MM.1S (cell line): ENCODE measurements at places on chromosomes 12 and 14.

DNA sequence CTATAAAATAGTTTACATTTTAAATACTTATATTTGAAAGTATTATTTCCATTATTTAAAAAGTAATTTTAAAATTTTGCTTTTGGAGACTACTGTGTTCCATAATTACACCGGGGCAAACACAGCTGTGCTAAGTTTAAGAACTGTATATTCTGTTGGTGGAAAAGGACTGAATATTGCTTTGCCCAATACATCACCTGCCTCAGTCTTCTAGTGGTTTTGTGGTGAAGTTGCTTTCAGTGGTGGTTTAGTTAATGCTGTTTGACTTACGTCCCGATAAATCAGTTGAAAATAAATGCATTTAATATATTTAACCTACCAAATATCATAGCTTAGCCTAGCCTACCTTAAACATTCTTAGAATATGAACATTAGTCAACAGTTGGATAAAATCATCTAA, 23.4 kb downstream of the FBXO34 start:
- no peak for DNase-seq

DNA sequence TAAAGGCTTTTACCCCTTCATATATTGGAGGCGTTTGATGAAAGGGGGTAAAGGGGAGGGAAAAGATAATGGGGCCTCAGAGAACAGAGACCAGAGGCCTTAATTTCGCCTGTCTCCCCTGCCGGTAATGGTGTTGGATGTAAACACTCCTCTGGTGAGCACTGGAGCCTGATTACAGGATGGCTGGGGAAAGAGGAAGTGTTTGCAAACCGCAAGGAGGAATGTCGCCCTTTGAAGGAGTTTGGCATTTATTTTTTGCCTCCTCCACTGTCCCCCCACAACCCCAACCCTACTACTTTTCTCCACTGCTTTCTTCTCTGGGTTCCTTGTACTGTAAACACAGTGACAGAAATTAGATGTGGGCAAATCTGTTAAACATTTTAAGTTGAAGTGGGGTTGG, 211.9 kb upstream of the TBX3 start:
- DNase-seq = no peak

DNA sequence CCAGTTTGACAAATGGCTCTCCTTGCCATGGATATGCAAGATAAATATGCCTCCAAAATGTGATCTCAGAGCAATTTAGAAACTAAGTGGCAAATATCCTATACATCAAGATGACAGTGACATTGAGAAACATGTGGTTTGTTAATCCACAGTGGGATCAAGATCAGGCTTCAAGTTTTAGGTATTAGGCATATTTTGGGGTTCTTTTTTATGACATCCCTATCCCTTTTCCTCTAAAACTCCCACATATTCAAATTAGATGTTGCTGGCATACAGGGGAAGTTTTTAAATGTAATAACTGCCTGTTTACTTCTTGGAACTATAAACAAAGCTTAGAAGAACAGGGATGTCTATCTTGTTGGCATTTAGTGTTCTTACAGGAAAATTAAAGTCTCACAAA, 179.4 kb downstream of the CRADD start:
- DNase-seq = no peak

DNA sequence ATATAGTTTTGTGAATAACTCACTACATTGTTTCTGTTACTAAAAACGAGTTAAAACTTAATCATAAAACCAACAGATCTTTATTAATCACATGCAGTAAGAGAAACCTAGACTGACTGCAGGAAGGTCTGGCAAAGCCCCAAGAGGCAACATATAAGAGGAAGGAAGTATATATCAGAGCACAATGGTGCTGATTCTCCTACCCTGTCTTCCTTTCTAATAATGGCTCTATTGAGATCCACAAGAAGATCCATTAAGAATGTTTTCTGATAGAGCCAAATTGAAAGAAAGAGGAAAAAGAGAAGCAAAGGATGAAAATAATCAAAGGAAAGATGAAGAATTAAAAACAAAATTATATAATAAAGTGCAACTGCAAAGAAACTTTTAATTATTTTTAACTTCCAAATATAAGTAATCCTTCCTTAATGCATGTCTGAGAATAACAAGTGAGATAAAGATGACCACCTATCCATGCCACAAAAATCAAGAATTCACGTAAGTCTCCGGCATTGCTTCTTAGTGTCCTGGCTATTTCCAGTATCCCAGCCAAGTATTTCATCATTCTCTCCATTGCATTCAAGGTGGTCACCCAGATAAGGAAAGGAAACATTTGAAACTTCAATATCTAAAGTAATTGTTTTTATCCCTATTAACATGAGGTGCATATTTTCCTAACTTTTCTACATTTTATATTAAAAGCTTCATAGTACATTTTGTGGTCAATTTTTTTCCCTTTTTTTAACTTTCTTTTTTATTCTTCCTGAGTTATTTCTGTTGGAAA, 62.2 kb downstream of the SOX5 start:
- DNase-seq = no peak

DNA sequence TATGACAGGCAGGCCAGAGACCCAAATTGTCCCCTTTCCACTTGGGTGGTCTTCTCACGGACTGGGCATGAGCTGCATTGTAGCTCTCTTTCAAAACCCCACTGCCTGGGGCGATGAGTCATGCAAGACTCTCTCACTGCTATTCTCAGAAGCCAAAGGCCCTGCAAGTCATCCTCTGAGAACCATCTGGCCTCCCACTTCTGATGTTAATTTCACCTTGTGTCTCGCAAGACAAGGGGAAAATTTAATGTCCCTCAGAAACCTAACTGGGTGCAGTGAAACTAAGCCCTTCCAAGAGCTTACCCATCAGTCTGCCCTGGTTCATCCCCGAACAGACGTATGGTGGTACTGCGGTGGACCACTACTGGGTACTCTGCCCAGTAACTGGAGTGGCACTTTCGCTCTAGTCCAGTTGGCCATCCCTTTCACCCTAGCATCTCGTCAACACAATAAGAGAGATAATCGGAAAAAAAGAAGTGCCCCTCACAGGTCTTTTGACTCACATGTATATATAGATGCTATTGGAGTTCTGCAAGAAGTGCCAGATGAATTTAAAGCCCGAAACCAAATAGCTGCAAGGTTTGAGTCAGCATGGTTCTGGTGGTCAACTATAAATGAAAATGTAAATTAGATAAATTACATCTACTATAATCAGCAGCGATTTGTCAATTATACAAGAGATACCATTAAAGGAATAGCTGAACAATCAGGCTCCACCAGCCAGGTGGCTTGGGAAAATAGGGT, 31.3 kb upstream of the LALBA start:
- no peak for DNase-seq

DNA sequence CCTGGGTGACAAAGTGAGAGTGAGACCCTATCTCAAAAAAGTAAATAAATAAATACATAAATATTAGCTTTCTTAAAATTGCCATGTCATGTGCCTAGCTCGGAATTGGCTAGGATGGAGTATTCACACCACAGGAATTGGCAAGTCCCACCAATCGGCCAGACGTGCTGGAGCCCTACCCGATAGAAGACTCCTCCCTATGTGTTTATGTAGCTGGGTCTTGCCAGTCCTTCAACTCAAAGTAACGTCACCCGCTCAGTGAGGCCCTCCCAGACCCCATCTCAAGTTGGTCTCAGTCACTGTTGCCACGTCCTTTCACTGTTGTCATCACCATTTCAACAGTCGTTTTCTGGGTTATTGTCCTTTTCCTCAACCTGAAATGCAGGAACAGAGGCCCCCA, 20.2 kb downstream of the VRTN start:
- no peak for DNase-seq

- no peak for DNase-seq
These were observed 5.3 kb downstream of the NGB start for GRCh38 chr14:77265561-77266335.

- DNase-seq = no peak
These were observed 69.1 kb upstream of the SSTR1 start for GRCh38 chr14:38138473-38139138.

GRCh38 chr14:99029916-99030305, 242.1 kb downstream of the BCL11B start:
- no peak for DNase-seq

DNA sequence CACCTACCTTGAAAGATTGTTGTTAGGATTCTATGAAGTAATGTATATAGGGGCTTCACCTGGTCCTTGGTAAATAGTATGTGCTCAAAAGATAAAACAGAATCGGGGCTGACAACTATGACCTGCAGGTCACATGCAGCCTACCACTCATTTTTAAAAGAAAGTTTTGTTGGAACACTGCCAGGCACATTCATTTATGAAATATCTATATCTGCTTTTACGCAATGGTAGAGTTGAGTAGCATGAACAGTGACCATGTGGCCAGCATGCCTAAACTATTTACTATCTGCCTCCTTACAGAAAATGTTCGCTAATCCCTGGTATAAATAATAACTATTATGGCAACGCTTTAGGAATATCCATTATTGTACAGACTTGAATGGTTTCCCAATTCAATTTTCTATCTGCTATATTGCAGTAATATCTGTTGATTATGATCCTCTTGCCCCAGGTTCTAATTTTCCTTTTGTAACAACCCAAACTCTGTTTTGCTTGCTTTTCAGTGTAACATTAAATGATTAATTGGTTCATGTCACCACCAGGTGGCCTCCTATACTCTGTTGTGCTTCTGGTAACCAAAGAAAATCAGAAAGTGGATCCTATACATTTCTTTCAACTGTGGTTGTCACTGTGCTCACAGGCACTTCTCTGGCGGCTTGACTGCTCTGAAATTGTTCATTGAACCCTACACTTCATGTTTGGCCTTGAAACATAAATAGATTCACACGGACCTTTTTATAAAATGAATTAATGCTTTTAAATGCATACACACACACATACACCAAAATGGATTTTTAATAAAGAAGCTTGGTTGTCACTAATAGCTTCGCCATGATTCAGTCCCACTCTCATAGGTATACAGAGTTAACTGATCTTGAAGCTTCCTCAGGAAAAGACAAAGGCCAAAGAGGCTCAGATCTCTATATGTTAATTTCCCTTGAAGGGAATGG, 227.7 kb upstream of the NPAS3 start:
- DNase-seq = peak; percentile 33

- no peak for DNase-seq
These were observed 54.2 kb downstream of the ELK3 start for GRCh38 chr12:96248136-96248931.

DNA sequence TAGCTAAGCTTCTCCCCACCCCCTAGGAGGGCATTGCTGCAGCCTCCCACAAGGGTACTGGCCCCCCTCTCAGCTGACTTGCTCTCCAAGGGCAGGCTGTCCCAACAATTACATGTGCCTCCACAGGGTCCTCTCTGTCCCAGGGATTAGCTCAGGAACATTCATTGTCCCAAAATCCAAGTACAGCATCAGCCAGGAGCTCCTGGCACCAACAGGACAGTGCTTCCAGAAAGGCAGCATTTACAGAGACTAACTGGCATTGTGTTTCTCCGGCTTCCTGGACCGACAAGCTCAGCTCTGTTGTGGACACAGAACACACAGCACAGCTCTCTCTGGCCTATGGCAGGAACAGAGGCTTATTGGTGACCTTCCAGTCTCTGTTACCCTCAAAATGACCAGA, 21.7 kb downstream of the ABCD4 start:
- no peak for DNase-seq

DNA sequence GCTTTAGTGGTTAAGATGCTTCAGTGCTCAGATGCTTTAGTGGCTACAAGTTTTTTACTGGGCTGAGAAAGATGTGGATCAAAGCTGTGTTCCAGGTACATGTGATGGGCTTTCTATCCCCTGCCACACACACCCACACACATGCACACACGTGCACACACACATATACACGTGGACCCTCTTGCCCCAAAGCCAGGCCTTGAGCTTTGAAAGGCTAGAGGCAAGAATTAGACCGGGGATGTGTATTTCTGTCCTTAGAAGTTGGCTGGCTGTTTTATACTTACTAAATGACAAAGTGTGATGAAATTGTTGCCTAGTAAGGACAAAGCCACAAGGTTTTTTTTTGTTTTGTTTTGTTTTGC, 376.5 kb downstream of the C12orf75 start:
- DNase-seq = no peak

GRCh38 chr12:131250028-131250950, 296.6 kb downstream of the ADGRD1 start:
- no peak for DNase-seq

DNA sequence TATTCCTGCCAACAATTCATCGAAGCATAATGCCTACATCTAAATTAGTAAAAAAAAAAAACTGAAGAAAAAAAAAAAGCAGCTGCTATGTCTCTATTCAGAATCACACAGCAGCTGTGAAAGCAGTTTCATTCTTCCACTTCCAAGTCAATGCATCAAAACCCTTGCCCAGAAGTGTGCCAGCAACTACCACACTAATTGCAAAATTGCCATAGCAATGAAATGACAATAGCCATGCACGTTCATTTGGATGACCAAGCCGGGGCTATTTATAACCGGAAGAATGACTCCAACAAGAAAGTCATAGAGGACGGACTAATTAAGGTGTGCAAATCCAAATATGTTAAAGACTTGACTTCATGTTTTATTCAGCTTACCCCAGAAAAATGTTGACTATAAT, 42.5 kb downstream of the SLC2A13 start:
- DNase-seq = no peak

DNA sequence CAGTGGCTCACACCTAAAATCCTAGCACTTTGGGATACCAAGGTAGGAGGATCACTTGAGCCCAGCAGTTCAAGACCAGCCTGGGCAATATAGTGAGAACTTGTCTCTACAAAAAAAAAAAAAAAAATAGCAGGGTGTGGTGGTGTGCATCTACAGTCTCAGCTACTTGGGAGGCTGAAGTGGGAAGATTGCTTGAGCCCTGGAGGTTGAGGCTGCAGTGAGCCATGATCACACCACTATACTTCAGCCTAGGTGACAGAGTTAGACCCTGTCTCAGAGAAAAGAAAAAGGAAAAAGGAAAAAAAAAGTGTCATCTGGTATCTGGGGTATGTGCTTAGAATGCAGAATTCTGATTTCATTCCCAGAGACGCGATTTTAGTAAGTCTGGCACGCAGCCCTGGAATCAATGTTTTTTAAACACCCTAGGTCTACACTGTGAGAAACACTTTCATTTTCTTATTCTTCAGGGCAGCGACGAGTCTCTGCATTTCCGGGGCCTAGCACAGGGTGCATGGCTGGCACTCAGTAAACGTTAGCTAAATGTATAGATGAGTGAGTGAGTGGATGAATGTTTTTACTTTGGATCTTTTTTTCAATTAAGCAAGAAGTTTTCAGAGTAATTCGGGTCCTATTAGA, 243.8 kb upstream of the PWP1 start:
- peak; percentile 42 for DNase-seq

DNA sequence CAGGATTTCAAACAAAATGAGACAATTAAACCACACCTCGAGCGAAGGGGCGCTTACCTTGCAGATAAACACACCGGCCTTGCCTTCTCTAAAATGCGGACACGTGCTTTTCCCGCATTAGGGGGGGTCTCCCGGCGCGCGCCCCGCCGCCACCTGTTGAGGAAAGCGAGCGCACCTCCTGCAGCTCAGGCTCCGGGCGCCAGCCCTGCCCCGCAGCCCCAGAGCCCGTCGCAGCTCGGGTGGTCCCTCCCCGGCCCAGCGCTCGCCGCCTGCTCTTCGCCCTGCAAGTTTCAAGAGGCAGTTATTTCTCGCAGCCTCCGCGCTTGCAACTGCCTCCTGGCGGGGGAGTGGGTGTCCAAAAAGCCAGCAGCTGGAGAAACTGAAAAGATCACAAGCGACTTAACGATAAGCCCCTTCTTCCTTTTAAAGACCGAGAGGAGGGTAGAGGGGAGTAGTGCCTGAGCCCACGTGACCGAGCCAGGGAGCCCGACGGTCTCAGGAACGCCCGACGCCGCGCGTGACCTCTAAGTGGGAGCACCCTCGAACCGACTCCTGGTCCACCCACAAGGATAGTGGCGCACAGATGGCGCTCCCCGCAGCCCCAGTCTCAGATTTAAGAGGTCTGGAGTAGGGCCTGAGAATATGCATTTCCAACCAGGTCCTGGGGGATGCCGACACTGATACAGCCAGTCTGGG, at the start of gene ESR2:
ESR2 (minus strand) TSS at position 396 of the 696 bp plus-strand sequence. CDS start 11,386 bp downstream, outside the sequence.
- peak; percentile 33 for DNase-seq
